NT2/D1 (cell line): ENCODE measurements at places on chromosomes 13 and 19.

GRCh38 chr13:42533336-42533591 lies 40.7 kb upstream of the TNFSF11 start:
- DNase-seq = no peak

- DNase-seq = no peak
Observed at GRCh38 chr19:31518216-31519020, 169.2 kb upstream of the TSHZ3 start.

GRCh38 chr13:75762076-75762937 lies 126.2 kb downstream of the LMO7 start:
- no peak for DNase-seq

DNA sequence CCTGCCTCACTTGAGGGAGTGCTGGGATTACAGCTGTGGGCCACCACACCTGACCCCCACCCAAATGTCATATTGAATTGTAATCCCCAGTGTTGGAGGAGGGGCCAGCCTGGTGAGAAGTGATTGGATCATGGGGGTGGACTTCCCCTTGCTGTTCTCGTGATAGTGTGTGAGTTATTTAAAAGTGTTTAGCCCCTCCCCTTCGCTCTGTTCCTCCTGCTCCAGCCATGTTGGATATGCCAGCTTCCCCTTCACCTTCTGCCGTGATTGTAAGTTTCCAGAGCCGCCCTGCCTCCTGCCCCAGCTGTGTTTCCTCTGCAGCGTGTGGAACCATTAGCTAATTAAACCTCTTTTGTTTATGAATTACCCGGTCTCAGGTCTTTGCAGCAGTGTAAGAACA lies 13.7 kb downstream of the CHAMP1 start:
- DNase-seq = no peak

DNA sequence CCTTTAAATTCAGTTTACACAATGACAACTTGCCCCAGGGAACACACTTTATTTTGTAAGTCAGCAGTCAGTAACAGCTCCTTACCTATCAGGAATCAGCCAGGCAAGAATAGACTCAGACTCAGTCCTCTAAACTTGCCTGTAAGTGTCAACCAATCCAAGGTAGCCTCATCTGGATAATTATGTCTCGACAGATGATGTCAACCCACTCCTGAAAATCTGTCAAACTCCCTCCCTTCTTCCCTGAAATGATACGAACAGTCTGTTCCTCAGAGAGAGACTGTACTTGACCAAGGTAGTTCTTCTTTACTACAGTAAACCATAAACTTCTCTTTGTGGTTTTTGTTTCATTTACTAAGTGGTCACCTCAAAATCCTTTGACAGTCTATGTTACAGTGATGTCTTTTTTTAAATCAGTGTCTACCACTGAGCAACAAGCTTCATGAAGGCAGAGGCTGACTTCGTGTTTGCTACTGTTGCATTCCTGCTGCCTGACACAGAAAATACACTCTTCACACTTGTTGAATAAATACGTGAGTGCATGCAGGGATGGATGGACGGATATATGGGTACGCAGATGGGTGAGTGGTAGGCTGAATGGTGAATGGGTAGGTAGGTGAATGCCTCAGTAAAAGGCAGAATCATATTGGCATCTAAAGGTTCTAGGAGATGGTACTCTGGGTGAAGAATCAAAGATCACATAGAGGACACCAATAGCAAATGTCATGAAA lies 17.5 kb upstream of the FREM2 start:
- DNase-seq = no peak

DNA sequence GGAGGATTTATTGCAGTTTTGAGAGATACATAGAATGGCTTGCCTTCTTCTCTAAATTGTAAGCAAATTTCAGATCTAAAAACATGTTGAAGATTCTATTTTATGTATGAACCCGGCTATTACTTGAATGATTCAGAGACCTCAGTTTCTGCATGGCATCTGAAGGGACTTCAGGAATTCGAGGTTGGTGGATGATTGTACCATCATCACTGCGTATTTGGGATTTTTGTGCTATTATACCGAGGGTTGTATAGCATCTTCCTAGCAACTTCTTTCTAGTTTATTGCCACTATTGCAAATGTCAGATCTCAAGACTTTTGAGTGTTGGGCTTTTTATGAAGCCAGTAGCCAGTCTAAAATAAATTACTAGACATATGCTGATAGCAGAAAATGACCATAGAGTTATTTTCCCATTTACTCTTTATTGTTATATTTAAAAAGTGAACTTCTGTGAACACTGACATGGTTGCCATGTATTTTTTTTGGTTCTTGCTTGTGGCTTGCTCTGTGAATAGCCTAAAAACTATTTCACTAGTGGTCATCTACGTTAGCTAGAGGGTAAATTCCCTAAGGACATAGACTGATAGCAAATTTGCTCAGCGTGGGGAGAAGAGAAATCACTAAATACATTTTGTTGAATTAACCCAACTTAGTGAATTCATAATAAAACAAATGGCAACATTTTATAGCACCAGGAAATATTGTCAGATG lies 70.6 kb upstream of the KLF12 start:
- no peak for DNase-seq

DNA sequence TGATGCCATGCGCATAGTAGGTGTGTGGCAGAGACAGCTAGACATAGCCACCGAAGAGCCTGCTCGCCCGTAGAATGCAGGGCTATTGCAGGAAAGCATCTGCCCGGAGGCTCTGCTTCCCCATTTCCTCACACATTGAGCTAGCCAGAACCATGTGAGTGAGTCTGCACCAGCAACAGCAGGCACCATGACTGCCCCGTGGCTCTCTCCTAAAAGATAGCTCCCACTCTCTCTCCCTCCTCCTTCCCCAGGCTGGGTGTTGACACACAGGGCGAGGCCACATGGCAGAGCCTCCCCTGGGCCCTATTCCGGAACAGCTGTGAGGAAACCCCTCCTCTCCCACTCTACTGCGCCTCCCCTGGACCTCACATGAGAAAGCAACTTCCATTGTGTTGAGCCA lies 52.3 kb upstream of the ATP12A start:
- no peak for DNase-seq

GRCh38 chr13:65724226-65724625 lies 1505.9 kb downstream of the PCDH9 start:
- no peak for DNase-seq

DNA sequence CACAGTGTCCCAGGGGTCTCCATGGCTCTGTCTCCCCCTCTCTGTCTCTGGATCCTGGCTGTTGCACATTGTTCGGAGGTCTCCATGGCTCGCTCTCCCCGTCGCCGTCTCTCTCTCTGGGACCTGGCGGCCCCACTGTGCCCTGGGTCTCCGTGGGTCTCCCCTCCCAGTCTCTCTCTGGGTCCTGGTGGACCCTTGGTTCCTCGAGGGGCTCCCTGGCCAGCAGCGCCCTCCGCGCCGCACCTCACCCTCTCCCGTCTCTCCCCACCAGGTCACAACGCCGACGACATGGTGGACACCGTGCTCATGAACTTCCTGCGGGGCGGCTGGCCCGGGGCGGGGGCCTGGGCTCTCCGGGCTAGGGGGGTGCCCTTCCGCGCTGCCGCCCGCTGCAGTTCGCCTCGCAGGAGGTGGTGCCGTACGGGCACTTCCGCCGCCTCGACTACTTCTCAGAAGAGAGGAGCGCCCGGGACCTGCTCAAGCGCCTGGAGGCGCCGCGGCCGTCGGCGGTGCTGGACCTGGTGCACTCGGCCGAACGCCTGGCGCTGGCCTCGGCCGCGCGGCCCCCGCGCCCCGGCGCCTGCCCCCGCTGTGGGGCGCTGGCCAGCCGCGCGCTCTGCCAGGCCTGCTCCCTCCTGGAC lies 29.1 kb downstream of the SIGLEC5 start:
- DNase-seq = no peak

DNA sequence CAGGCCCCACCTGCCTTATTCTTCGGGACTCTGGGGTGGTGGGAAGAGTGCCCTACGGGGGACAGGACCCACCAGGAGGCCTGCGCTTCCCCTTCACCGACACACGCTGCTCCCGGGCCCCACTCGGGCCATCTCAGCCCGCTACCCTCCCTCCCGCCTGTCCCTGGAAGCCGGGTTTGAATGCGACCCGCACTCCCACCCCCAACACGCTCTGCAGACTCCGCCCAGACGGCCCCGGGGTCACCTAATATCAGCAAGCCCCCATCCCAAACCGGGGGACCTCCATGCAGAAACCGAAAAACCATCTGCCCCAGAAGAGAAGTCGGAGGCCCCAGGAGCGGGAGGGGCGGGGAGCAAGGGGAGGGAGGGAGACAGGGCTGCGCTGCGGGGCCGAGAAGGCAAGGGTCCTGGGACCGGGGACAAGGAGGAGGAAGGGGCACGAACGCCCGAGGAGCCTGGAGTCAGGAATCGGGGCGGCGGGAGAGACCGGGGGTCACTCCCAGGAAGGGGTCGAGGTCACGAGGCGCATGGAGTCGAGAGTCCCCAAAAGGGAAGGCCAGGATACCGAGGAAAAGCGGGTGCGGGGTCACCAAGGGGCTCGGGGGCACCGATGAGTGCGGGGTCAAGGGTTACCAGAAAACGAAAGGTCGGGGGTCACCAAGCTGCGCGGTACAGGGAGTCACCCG lies 766 bp downstream of the SBNO2 start:
- DNase-seq = no peak

DNA sequence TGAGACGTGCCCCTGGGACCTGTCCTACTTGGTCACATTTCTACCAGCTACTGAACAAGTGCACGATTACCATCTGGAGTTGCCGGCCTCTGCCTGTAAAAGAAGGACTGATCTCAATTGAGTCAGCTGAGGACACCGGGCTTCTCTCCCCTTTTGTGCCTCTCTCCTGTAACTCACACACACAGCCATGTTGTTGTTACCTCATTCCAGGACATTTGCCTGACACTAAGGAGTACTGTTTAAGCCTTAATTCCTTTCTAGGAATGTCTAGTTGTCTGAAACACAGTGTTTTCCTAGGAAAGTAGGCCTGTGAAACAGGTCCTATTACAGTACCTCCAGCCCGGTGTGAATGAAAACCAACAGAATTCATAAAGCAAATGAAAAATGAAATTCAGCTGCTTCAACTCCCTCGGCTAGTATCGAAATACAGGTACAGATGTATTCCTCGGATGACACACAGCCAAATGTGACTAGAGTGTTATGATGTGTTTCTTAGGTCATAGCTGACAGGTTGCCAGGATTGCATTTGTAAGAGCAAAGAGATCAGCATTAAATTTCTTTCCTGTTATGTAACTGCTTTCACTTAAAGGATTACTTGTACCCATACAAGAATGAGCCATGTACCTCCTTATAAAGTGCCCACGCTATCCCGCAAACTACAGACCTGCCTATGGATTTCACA lies 152.0 kb upstream of the IRS2 start:
- no peak for DNase-seq

DNA sequence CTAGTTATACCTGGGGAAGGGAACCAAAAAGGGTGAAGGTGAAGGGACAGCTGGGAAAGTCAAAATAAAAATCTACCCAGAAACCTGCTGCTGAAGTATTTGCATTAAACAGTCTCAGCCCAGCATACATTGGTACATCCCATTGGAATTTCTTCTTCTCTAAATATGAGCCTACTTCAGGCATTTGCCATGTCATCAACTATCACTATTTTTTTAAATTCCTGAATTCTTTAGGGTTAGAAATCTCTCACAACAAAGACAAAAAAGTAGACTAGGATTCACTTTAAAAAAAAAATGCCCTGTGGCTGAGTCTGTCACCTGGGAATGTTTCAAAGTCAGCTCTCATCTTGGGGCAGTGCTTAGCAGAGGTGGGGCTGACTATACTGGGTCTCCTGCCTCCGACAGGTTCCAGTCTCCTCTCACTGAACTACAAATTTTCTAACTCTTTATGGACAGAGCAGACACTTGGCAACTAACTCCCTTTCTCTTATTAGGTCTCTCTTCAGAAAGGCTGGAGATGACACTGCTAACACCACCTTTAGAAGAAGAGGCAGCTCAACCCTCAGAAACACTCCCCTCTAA lies 141.2 kb downstream of the LHFPL6 start:
- DNase-seq = no peak

- DNase-seq = no peak
Observed at GRCh38 chr19:10593820-10594637, 6.9 kb upstream of the AP1M2 start.

GRCh38 chr19:8028951-8029491 lies 23.5 kb upstream of the CCL25 start:
- peak; percentile 51 for DNase-seq

DNA sequence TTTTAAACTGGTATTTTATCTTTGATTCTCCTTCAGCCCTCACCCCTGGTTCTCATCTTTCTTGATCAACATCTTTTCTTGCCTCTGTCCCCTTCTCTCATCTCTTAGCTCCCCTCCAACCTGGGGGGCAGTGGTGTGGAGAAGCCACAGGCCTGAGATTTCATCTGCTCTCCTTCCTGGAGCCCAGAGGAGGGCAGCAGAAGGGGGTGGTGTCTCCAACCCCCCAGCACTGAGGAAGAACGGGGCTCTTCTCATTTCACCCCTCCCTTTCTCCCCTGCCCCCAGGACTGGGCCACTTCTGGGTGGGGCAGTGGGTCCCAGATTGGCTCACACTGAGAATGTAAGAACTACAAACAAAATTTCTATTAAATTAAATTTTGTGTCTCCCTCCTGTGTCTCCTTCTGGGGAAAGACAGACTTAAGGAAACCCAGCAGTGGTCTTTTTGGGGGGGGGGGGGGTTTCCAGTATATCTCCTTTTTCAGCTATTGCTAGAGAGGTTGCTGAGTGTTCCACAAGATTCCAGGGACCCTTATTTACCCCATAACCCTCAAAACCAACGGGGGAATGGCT lies 1.5 kb upstream of the RAD23A start:
- no peak for DNase-seq

- no peak for DNase-seq
Observed at GRCh38 chr13:80141123-80141849, 199.6 kb downstream of the SPRY2 start.

GRCh38 chr19:54708781-54709180 lies 15.5 kb upstream of the KIR3DL3 start:
- DNase-seq = no peak

DNA sequence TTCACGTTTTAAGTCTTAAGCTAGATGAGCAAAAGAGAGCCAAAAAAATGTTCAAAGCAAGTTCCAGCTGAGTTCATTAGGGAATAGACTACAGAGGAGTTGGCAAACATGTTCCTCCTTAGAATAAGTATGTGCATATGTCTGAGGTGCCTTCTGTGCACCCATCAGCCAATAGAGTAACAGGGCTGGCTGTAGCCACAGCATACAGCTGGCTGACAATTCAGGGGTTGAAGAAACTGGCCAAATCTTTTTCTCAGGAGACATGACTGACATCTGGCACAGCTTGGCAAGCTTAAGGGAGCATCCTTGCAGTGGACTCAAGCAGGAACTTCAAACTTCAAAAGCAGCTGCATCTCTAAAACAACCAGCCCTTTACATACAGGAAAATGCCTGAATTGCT lies 414.8 kb upstream of the PCDH20 start:
- no peak for DNase-seq
